Inflammatory macrophage treated with lipopolysaccharide for 4 hours (primary cell): ENCODE measurements at places on chromosomes 4 and X.

DNA sequence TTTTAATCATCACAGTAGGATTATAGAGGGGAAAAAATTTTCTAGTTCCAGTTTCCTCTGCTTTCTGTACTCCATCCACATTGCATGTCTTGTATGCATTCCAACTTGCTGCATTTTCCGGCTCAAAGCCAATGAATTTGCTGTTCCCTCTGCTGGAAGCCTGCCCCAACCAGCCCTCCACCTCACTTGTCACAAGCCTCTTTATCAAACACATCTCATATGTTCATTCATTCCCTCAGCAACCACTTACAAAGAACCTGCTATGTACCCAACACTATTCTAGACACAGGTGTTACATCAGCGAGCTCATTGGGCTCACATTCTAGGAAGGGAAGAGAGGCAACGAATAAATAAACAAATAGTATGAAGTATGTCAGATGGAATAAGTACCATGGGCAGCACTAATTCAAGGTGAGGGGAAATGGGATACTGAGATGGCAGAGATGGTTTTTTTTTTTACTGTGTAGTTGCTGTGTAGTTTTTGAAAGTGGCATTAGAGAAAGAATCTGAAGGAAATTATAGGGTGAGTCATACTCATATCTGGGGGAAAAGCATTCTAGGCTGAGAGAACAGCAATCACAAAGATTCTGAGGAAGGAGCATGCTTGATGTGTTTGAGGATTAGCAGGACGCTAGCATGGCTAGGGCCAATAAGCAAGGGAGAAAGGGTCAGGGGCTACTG lies 332.5 kb downstream of the PDGFC start:
- DNase-seq: no peak

GRCh38 chr4:4397441-4397819 lies 10.5 kb downstream of the NSG1 start:
- no peak for DNase-seq

DNA sequence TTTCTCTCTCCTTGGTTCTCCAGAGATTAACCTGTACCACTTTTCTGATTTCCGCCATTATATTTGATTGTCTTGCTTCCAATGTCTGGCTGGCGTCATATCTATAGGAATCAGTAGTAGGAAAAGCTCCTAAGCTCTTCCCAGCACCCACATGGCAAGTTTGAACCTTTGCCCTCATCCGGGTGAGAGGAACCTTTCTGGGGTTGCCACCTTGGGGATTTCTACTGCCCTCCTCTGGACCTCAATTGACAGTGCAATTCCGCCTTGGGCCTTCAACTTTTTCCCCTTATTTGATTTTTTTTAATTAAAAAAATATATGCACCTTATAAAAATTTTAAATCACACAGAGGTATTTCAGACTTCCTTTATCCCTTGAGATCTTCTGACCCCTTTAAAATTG lies 2.0 kb upstream of the CXorf66 start:
- DNase-seq: no peak

- DNase-seq: no peak
Measured at GRCh38 chrX:45751156-45751555, 550.5 kb upstream of the DIPK2B start.

- DNase-seq: no peak
Measured at GRCh38 chr4:173005912-173006633, 162.5 kb upstream of the GALNT7 start.

DNA sequence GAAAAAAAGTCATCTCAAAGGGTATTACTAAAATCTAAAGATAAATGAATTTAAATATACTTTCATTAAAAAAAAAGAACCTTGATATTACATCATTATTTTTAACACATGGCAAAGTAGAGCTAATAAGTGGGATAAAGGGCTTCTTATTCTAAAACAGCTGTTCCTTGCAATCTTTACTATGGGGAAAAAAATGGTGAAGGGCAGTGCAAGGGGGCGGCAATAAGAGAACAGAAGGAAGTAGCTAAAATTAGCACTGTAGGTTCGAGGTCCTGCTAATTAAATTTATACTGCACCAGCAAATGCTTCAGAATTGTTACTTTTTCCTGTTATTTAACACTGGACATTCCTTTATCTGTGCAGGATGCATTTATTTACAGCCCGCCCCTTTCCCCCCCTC lies 89.4 kb upstream of the HPF1 start:
- DNase-seq: no peak

GRCh38 chr4:137961051-137961438 lies 281.1 kb downstream of the SLC7A11 start:
- DNase-seq: no peak
